ENCODE measurements at places on chromosomes 7 and 10.

DNA sequence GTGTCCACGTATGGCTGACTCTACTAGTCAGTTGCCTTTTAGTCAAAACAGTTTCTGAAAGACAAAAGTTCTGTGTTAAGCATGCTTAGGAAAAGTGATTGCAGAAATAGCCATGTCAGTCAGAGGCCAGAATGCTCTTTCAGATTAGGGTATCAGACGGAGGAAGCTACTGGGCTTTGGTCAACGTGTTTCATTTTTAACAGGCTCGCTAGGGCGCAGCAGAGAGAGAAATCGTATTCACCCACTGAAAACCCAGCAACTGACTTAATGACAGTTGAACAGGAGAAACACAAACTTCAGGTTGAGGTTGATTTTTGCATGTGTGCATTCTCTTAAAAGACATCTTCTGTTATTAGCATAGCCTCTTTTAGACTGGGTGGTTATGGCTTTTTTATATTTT, 322.6 kb upstream of the KIAA1217 start:
- no peak for DNase-seq

GRCh38 chr7:150999497-151000230, 8.8 kb downstream of the NOS3 start:
- no peak for DNase-seq

DNA sequence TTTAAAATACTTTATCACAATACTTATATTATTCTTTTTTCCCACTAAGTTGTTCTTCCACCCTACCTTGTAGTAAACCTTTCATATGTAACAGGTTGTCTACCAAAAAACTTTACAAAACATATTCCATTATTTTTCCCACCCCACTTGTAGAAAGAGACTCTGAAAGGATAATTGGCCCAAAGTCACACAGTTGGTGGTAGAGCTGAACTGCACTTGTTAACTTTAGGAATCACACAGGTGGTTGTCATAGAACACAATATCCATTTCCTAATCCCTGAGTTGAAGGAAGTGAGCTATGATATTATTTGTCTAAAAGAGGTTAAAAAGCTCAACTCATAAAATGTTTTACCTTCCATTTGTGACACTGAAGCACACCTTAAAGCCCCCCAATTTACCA, 188.8 kb upstream of the FOXP2 start:
- no peak for DNase-seq

DNA sequence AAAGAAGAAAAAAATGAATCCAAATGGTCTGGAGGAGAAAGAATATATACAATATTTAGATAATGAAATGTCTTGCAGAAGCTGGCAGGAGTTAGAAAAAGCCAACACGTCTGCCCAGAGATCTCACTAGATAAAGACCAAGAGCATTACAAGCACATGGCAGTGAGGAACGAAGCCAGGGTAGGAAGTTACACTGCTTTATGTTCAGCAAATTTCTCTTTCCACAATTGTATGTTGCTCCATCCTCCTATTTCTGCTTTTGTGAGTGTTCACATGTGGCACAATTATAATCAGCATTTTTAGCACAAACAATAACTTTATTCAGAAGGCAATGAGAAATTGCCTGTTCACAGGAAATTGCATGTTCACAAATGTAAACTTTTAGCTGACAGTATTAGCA, 53.7 kb downstream of the LRRC17 start:
- no peak for DNase-seq

DNA sequence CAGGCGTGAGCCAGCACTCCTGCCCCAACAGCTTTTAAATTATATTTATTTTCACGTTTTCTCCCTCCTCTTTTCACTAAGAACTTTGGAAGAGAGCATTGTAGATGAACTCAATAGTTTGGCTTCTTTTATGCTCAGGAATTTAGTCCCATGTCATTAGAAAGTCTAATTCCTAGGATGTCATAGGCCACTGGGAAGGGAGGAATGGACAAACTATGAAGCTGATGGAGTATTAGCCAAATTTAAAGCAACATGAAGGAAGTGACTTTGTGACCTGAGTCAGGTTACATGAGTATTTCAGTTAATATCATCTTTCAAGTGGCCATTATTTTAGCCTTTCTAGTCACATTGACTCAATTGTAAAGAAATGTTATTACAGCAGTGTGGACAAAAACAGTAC, 18.0 kb upstream of the OPN4 start:
- DNase-seq = no peak

- DNase-seq = no peak
Measured at GRCh38 chr7:11170175-11170574, 196.5 kb downstream of the PHF14 start.

- DNase-seq = no peak
Measured at GRCh38 chr10:102300278-102300843, 55.0 kb downstream of the GBF1 start.
